ENCODE measurements at places on chromosomes 12 and 14.

- DNase-seq: no peak
Observed at GRCh38 chr12:115835445-115835844, 442.0 kb downstream of the MED13L start.

DNA sequence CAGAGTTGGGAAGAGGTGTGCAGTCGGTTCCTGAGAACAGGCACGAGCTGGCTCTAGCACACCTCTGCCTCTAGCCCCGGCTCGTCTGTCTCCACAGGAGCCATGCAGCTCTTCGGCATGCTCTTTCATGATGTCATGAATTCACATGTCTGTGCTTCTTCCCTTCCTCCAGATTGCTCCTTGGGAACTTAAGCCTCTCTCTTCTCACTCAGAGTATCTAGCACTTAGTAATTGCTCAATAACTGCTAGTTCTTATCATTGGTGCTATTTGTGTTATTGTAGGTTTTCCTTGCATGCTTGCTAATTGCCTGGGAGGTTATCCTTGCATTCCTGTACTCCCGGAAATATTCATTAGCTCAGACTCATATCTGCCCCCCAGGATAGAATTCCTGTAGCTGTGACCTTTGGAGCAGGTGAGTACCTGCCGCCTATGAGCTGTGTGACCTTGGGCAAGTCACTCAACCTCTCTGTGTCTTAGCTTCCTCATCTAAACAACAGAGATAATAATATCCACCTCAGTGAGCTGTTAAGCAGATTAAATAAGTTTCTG lies 19.5 kb downstream of the FAM181A start:
- no peak for DNase-seq

- DNase-seq: peak; percentile 78
Observed at GRCh38 chr12:27549236-27549800, 25.3 kb downstream of the PPFIBP1 start.

- no peak for DNase-seq
Observed at GRCh38 chr14:47543459-47543858, 131.9 kb downstream of the MDGA2 start.

DNA sequence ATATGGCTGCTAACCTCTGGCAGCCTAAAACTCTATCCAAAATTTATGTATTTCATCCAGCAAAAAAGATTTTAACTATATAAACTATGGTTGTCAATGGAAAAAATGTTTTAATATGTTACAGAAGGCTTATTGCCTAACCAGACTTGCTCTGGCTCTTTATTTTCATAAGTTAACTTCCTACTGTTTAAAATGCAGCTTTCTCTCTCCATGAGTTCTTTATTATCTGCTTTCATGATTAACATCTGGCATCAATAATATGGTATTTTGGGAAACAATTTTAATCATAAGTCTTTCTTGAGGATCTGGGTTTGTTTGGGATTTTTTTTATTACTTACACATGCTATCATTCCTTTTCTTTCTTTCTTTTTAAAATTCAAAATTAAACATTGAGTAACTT lies 20.5 kb downstream of the KERA start:
- DNase-seq: no peak

- no peak for DNase-seq
Observed at GRCh38 chr12:67650388-67651131, 2.0 kb downstream of the DYRK2 start.

- no peak for DNase-seq
Observed at GRCh38 chr12:101594700-101595099, at the start of gene MYBPC1. Gene MYBPC1 (plus strand): TSS chr12:101594971. CDS start chr12:101595071, 100 bp downstream.

- no peak for DNase-seq
Observed at GRCh38 chr12:54627304-54627703, 7.4 kb downstream of the LACRT start.

- no peak for DNase-seq
Observed at GRCh38 chr12:24900196-24900595, 48.7 kb downstream of the BCAT1 start.

DNA sequence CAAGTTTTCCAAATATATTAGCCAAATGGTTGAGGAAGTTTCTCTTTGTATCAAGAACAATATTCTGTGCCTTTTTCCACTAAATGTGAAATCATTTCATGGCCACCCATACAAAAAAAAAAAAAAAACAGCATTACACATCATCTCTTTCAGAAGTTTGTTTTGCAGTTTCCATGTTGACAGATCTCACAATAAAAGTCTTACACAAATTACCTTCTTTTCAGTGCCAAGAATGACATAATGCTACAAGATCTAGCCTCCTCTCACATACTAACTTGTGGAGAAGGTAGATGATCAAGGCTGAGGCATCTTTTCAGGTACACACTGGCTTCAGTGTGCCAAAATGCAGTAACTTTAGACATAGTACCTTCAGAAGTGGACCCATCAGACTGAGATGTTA lies 35.3 kb downstream of the PRKD1 start:
- peak; percentile 6 for DNase-seq

DNA sequence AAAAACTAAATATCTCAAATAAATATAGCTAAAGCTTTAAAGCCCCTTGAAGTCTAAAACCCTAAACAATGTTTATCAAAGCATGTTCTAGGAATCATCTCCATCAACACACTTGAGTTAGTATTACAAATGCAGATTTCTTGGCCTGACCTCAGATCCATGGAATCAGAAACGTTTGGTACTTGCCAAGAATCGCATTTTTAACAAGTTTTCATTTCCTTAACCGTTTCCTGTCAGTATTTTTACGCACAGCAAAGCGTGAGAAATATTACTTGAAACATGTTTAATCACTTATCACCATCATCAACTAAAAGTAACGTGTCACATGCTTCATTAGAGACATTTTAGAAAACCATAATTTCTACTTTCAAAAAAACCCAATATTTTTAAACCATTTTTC lies 9.7 kb downstream of the SLCO1C1 start:
- DNase-seq: no peak

DNA sequence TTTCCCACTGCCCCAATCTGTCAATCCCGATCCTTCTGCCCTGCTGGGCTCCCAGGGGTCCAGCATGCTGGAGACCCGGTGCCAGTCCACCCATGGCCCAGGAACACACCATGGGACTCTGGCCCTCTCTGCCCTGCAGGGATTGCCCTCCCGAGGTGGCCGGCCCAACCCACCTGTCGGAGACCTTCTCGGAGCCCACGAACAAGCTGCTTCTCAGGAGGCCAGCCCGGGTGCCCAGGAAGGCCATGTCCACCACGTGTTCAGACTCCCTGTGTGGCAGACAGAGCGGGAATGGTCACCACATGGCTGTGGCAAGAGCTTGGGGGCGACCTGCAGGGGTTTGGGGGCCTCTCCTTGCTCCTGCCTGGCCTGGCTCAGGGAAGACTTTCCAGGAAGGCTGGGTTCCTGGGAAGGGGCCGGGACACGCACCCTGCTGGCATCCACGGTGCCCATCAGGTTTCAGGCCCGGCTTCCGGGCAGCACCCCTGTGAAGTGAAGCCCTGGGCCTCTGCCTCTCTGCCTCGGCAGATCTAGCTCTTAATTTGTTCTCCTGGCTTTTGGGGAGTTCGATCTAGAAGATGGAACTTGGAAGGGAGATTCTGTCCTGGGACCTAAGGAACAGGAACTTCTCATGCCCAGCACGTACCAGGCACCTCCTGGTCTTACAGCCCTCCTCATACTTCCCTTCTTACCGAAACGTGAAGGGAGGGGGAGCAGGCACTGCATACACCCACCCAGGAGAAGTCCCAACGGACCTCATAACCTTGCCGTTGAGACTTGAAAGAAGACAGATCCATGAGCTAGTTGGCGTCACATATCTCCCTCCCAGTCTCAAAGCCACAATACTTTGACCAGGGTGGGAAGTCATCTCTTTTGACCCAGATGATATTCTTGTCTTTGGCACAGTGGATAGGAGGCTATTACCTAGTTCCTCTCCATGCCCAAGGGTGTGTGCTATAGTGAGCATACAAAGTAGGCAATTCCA lies 26.3 kb downstream of the LRTM2 start:
- no peak for DNase-seq

GRCh38 chr12:90622431-90622830 lies 332.5 kb downstream of the CCER1 start:
- no peak for DNase-seq

DNA sequence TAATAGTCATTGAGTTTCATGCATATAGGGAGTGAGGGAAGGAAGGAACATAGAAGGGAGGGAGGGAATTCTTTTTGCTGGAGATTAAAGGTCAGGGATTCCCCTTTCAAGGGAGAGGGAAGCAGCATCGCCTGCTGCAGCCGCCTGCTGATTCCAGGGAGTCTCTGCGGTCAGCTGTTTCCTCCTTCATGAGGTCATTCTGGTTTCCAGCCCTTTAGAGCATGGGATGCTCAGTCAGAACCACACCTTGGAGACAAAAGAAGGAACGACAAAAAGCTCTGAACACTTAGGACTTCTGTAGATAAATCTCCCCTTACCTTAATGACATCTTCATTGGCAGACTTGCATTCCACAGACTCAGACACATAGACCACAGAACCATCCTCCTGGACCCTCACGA lies 923.0 kb upstream of the TMEM132C start:
- no peak for DNase-seq

DNA sequence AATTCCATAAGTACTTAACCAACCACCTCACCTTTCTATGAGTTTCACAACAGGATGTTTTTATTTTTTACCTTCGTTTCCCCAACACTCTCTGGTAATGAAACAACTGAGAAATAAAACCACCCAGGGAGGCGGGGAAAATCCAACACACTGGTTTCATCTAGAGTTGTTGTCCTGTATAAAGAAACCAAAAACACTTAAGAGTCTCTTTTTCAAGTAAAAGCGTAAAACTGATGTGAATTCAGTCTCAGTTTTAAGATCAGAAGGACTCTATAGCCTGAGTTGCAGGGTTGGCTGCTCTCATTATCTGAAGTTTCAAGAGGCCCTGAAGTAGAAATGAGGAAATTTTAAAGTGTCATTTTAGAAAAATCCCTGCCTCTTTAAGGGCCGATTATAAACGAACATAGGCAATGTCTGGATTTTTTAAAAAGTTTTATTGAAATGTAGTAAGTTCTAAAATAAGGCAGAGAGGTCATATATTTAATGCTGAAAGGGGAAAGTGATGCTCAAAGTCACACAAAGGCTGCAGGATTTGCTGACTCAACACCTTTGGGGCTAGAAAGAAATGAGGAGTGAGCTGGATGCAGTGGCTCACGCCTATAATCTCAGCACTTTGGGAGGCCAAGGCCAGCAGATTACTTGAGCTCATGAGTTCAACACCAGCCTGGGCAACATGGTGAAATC lies 27.2 kb downstream of the HIGD1C start:
- no peak for DNase-seq

DNA sequence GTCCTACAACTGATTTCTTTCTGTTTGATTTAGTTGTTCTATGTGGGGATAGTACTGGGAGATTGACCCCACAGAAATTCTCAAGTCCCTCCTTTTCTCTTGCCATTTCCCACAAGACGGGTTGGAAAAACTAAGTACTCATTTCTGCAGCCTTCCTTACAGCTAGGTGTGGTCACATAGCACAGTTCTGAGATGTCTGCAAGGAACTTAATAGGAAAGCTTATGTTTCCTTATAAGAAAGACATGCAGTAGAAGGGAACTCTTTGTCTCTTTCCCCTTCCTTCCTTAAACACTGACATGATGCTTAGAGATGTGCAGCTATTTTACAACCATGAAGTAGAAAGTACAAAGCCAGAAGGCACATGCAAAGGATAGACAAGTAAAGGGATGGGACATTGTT lies 113.7 kb downstream of the PTPRR start:
- DNase-seq: no peak

- DNase-seq: no peak
Observed at GRCh38 chr14:79167957-79168356, 997.8 kb downstream of the NRXN3 start.

DNA sequence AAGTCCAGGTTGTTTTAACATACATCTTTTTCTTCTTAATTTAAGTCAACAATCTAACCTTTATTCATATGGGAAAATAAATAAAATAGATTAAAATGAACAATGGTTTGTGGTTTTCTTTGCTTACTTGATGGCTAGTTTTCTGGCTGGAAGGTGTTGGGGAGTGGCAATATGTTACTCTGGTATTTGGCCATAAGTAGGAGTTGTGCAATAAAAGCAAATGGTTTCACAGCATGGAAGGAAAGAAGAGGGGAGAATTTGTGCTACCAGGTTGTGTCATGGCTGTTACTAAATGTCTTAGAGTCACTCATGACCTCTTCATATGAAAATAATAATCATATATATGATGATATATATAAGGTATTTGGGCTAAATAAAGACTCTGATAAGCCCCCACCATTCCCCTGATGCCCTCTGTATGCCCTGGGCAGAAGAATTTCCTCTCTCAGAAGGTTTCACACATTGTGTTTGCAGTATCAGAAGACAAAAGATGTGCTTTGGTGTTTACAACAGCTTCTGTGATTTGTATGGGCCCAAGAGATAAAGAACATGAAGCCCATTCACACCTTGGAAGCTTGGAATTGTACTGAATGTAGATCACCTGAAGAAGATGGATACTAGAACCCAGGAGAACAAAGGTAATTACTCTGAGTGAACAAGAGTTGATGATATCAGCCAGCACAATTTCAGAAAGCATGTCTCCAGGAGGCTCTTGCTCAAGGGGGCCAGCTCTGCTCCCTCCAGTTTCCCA lies 160.9 kb downstream of the ALG10B start:
- no peak for DNase-seq

GRCh38 chr12:9390761-9391160 lies 182.6 kb upstream of the PZP start:
- DNase-seq: no peak

GRCh38 chr14:105528586-105529318 lies 2.4 kb downstream of the TMEM121 start:
- no peak for DNase-seq

DNA sequence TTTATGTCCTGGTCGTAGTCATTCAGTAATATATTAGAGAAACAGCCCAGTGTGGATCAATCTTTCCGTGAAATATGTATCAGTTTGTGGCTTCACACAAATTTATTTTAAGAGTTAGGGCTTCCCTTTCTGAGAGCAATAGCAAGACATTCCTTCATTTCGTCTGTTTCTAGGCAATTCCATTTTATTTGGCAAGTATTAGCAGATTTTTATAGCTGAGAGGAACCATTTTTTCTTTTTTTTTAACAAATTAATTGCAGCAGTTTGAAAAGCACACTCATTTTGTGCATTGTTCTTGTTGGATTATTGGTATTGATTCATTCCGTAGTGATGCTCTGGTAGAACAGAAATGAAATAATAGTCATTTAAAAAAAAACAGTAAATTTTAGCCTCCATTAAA lies 132.9 kb downstream of the SRGAP1 start:
- DNase-seq: no peak

DNA sequence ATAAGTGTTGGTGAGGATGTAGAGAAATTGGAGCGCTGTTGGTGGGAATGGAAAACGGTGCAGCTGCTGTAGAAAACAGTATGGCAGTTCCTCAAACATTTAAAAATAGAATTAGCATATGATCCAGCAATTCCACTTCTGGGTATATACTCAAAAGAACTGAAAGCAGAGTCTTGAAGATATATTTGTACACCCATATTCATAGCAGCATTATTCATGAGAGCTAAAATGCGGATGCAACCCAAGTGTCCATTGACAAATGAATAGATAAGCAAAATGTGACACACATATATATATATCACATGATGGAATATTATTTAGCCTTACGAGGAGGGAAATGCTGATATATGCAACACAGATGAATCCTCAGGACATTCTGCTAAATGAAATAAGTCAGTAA lies 84.7 kb upstream of the CEP83 start:
- DNase-seq: no peak

GRCh38 chr12:67269633-67270573 lies 745 bp downstream of the CAND1 start:
- DNase-seq: no peak

- peak; percentile 93 for DNase-seq
Observed at GRCh38 chr14:104972301-104973134, 5.7 kb downstream of the AHNAK2 start.

- no peak for DNase-seq
Observed at GRCh38 chr12:56522411-56523193, 982 bp downstream of the RBMS2 start.

GRCh38 chr14:54267172-54267571 lies 129.6 kb upstream of the CDKN3 start:
- no peak for DNase-seq
